ENCODE measurements at places on chromosomes 3 and 15.

DNA sequence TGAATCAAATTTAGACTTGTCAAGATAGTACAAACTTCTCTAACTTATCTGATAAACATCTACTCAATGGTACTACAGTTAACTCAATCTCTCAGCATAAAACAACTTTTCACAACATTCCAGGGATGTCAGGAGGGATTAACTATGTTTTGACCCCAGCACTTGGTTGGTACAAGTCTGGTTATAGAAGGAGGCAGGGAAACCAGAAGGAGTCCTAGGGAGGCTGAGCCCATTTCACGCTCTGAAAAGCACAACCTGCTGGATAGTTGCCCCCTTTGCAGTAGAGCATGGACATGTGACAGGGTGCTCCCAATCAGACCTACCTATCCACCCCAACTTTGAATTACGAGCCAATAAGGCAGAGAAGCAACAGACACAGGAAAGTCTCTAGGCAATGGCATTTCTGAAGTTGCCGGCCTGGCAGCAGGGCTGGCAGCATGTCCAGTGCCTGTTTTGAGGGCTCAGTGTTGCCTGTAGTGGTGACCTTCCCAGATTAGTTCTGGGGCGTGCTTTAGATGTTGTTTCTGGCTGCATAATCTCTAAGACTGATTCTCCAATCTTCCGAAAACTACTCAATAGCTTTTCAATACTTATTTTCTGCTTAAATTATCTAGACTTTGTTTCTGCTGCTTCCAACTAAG, 8.2 kb downstream of the ANKUB1 start:
- no peak for DNase-seq

GRCh38 chr3:62335196-62335595, 38.2 kb downstream of the FEZF2 start:
- no peak for DNase-seq

DNA sequence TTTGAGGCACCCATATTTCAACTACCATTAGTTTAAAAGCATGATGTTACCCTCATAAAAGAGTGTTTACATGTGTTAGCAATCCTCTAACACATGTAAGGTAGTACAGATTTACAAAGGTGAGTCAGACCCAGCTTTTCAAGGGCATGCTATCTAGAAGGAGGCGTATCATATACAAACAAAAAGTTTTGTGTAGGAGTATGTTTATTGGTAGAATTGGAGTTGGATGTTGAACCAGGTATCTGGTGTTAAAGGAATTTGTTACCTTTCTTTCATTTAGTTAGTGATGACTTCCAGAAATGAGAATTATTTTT, 2.4 kb downstream of the HACD3 start:
- no peak for DNase-seq

DNA sequence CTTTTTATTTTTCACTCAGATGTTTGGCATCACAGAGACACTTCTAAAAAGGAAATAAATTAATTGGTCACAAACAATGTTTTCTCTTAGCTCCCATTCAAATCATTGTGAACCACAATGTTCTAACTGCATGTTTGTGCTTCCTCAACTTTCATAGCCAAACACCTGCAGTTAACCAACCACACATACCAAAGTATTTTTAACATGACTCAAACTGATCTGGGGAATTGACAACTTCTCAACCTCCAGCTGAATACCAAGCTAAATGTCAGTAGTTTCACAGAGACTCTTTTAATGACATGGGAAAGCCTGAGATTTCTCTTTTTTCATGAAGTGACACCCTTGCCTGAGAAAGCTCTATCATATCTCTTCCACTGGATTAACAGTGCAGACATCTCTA, 217.9 kb upstream of the MME start:
- no peak for DNase-seq

- no peak for DNase-seq
These were observed 827.4 kb downstream of the IGSF11 start for GRCh38 chr3:118207271-118207670.

DNA sequence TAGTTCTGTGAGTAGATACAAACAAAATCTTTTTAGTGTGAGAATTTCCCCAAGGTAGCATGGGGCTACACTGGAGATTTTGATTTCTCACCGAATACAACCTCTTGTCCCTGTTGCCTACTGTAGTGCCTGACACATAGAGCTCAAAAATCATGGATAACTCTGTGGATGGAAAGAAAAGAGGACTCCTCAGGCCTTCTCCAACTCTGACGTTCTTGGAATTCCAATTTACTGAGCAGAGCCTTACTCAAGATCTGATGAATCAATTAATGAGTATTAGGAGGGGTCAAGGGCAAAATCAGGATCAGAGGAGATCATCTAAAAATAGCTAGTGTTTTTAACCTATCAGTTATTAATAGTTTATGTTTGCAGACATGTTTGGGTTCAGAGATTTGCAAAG, 46.7 kb upstream of the PYDC2 start:
- no peak for DNase-seq

DNA sequence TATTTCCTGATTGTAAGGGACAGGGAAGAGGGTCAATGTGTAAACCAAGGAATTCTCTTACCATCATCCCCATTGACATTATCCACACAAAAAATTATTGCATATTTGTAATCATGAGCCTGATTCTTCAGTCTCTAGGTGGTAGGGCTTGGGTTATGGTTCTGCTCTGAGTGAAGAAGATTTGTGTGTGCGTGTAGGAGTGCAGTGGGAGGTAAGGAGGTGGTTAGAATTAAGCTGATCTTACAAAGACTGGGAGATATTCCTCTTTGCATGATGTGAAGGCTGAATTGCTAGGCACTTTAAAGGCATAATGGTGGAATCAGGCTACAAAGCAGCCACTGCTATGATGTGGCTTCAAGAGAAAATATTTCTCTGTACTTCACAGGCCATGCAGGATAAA, 23.0 kb upstream of the MINDY4B start:
- DNase-seq, result no peak

GRCh38 chr15:101560722-101561583, 71.4 kb upstream of the PCSK6 start:
- no peak for DNase-seq

GRCh38 chr15:51189669-51190385, 95.1 kb upstream of the TNFAIP8L3 start:
- no peak for DNase-seq

- DNase-seq, result no peak
These were observed 212.8 kb upstream of the EIF1B start for GRCh38 chr3:40096661-40097111.

Data from GOT3 (cell line).